ENCODE measurements at places on chromosomes 12 and 14.

DNA sequence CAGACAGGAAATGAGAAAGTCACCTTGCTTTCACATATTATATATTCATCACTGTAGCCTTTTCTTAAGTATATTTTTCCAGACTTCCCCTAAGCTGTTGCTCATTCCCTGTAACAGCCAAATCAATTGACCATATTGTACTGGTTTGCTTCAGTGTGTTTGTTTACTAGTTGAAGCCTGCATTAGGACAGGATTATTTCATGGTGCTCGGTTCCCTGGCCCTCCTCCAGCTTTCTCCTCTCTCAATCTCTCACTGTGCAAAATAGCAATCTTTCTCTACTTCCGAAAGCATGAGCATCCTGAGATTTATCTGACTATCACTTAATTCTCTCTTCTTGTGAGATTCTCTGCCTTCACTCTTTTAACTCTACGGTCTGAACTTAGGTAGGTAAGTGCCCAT lies 2.4 kb downstream of the SLC35F4 start:
- DNase-seq = no peak

GRCh38 chr12:96208346-96208745 lies 14.2 kb downstream of the ELK3 start:
- DNase-seq = no peak

DNA sequence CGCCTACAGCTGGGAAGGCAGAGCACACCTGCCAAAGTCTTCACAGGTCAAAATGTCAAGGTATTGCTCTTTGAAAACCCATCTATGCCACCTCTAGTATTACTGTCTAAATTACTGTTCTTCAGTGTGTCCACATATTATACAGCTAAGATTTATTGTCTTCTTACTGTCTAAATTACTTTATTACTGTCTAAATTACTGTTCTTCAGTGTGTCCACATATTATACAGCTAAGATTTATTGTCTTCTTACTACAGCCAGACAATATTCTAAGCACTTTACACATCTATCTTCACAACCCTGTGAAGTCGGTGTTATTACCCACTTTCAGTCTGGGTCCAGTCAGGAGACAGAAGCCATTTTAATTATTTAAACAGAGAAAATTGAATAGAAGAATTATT lies 173.9 kb downstream of the MYRFL start:
- no peak for DNase-seq

DNA sequence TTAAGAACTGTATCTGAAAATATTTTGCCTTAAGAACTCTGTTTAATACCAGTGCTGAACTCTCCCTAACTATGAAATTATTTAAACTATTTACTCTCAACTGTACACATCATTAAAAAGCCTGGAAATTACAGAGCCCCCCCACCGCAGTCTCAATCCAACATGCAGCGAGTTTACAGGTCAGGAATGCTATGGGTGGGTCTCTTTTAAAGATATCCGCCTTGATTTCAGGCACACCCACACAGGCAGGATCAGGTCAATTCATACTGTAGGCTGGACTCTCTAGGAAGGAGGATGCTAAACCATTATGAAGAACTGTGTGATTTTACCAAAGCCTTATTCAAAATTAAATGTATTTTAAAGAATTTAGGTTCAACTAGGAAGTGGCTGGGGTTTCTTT lies 16.5 kb downstream of the SPTLC2 start:
- no peak for DNase-seq

DNA sequence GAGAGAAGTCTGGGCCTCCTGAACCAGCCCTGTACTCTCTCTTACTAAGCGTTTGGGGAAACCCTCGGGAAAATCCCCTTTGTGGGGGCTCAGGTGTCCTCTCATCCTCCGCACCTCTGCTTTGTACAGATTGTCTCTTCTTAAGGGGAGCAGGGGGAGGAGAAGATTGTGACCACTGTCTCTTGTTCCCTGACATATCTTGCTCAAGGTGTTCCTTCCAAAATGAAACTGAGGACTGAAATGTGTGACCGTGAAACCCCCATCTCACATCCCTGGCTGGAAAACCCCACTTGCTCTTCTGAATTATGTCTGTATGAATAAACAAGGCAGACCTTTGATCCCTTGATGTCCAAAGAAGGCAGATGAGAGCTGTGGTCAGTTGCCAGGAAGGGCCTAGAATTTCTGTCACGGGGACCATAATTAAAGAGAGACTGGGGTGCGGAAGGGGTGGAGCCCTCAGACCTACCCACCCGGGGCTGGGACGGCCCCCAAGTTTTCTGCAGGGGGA lies 369.8 kb downstream of the AACS start:
- no peak for DNase-seq

DNA sequence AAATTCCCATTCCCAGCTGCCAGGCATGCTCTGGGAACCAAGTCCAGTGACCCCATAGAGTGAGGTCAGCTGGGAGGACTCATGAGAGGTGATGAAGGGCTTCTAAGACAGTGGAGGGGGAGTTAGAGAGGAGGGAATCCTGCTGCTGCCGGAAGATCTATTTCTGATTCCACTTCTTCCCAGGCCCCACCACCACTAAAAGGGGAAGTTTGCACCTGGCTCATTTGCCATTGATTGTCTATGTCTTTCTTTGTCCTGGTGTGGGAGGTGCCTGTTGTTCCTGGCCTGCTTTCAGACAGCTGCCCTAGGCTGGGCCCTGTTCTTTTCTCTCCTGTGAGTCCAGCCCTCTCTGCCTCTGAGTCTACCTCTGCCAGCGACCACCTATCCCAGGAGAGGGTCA lies 3.0 kb upstream of the KRT6A start:
- no peak for DNase-seq

GRCh38 chr12:70536650-70537049 lies 100.6 kb downstream of the PTPRB start:
- DNase-seq = no peak

DNA sequence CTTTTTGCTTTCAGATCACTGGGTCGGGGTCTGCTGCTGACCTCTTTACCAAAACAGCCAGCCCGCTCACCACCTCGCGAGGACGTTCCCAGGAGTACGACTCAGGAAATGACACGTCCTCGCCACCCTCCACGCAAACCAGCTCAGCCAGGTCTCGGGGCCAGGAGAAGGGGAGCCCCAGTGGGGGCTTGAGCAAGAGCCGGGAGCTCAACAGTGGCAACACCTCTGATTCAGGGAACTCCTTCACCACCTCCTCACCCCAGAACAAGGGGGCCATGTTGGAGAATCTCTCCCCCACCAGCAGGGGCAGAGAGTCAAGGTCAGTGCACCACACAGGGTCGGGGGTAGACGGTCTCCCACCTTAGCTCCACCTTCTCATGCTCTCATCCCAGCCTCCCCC lies 33.4 kb upstream of the HSPB8 start:
- no peak for DNase-seq

GRCh38 chr12:132229926-132230325 lies 85.7 kb downstream of the NOC4L start:
- no peak for DNase-seq

- no peak for DNase-seq
Measured at GRCh38 chr12:67937822-67938221, 51.4 kb upstream of the IFNG-AS1 start.

GRCh38 chr12:49019120-49019430 lies 499 bp upstream of the PRKAG1 start:
- no peak for DNase-seq

GRCh38 chr14:53767566-53767965 lies 189.1 kb downstream of the BMP4 start:
- no peak for DNase-seq

DNA sequence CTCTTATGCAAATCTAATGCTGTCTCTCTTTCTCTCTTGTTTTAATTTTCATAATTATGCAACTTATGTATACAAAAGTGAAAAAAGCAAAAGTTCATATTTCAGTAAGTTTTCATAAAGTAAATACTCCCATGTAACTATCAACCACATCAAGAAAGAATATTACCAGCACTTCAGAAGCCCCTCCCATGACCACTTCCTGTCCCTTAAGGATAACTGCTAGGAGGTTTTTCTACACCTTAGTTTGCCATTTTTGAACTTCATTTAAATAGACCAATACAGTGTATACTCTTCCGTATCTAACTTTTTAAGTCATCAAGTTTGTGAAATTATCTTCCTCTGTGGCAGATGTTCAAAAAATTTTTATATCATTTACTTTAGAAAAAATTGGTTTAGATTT lies 547 bp upstream of the OR4K15 start:
- DNase-seq = no peak

GRCh38 chr14:99043756-99044155 lies 228.2 kb downstream of the BCL11B start:
- no peak for DNase-seq

- no peak for DNase-seq
Measured at GRCh38 chr14:51999084-51999483, 9.7 kb downstream of the RTRAF start.

- DNase-seq = no peak
Measured at GRCh38 chr12:69389831-69390230, 30.3 kb downstream of the YEATS4 start.

- DNase-seq = no peak
Measured at GRCh38 chr14:74347795-74348100, 523 bp upstream of the VRTN start.

- no peak for DNase-seq
Measured at GRCh38 chr12:88519802-88520435, 60.4 kb downstream of the KITLG start.

DNA sequence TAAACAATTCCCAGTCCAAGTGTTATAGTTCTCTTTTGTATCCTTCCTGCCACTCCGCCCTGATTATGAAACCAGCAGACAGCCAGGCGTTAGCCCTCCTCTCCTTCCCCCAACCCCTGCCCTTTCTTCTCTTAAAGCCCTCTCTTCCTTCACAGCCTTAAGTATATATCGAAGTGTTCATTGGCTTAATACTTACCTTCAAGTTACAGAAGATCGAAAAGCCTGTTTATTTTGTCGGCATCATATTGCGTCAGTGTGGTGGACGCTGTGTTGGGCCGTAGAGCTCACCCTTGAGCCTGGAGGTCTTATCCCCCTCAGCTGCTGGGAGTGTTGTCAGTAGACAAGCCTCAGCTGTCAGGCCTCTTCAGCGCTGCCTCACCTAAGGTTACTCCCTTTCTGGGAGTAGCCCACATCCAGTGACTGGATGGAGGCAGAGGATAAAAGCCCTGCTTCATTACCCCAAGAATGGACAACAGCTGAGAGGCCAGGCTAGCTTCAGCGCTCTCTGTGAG lies 36.2 kb downstream of the CMAS start:
- DNase-seq = no peak

DNA sequence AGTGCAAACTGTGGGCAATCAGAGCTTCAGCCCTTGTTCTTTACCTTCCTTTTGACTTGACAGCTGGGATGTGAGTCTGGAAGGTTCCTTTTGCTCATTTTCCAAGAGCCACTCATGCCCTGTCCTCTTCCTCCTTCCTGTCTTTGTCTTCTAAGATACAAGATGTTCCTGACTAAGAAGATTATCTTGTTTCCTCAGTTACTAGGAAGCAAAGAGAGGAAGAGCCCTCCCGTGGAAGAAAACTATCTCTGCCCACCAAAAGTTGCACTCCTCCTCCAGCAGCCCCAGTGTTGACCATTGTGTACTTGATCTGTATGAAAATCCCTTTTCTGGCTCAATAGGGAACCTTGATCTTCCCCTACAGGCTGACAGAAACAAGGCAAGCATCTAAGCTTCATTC lies 138.0 kb downstream of the C12orf75 start:
- no peak for DNase-seq

DNA sequence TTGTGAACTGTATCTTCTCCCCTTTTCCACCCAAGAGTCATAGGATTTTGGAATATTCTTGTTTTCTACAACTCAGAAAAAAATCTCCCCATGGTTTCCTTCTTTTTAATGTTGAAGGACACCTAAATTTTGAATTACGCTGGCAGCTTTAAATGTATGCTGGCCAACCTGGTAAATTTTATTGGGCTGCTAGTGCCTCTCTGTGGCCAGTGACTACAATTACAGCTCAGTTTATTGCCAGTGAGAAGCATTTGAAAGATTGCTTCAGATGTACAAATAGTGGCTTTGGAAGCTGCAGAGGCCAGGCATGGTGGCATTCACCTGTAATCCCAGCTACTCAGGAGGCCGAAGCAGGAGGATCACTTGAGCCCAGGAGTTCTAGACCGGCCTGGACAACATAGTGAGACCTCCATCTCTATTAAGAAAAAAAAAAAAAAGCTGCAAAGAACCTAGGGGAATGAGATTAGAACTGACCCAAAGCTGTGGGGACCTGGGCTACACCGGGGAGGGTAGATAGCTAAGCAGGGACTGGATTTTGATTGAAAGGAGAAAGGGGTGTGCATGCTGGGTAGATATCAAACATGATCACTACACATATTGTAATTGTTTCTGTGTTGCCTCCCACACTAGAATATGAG lies 7.6 kb upstream of the RAB21 start:
- peak; percentile 64 for DNase-seq

- DNase-seq = no peak
Measured at GRCh38 chr12:102513739-102514138, 33.4 kb upstream of the IGF1 start.

DNA sequence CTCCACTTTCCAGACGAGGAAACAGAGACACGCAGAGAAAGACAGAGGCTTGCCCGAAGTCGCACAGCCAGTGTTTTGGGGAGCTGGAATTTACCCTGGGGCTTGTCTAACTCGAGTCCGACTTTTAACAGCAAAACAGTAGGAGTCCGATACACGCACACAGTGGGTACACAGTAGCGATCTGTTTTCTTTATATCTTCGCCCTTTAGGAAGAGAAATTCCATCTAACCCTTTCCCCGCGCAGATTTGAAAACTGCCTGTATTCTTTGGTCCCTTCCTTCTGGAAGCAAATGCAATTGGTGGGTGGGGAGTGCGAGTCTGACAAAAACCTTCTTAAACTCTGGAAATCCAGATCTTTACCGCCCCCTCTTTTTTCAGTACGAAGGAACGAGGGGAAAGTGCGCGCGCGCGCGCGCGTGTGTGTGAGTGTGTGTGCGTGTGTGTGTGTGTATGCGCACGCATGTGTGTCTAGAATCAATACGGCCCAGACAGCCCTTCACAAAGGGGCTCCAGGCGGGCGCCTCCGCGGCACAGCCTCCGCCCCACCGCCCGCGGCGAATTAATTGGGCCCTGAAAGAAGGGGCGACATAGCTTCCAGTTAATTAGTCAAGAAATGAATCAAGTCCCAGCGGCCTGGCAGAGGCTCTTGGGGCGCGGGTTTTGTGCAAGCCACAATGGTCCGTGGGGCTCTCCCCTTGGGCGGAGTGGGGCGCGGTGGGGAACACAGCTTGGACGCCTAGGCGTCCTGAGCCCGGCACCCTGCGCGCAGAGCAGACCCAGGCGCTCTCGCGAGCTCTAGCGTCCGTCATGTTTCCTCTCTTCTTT lies 14.0 kb upstream of the TBX3 start:
- DNase-seq = no peak

GRCh38 chr14:74733221-74733620 lies 20.3 kb downstream of the FCF1 start:
- DNase-seq = no peak

GRCh38 chr14:62087191-62087590 lies 325.0 kb downstream of the SNAPC1 start:
- no peak for DNase-seq

GRCh38 chr12:54359762-54360351 lies 4.4 kb downstream of the GPR84 start:
- no peak for DNase-seq

GRCh38 chr14:44741431-44741830 lies 220.3 kb downstream of the KLHL28 start:
- no peak for DNase-seq

Measured in D341Med (cell line).